ENCODE measurements at places on chromosomes 3 and 15.

GRCh38 chr15:74124196-74124595 lies 6.2 kb upstream of the ISLR2 start:
- no peak for DNase-seq

GRCh38 chr15:54839379-54839778 lies 357.4 kb downstream of the RSL24D1 start:
- no peak for DNase-seq

GRCh38 chr15:84649706-84650105 lies 4.4 kb downstream of the WDR73 start:
- DNase-seq, result no peak

DNA sequence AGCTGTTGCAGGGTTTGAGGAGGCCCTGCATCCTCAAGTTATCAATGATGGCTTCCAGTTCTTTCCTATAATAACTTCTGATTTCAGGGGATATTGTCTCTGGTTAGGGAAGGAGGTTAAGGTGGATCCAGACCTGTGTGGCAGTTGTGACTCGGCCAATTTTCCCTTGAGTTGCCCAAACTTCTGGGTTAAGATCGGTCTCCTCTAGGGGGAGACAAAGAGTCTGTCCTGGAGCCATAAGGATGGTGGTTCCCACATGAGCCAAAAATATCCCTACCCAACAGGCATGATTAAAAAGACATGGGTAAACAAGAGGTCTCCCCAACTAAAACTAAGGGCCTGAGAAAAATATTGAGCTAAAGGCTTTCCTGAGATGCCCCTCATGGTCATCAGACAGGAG lies 227.5 kb upstream of the MDFIC2 start:
- DNase-seq, result no peak

DNA sequence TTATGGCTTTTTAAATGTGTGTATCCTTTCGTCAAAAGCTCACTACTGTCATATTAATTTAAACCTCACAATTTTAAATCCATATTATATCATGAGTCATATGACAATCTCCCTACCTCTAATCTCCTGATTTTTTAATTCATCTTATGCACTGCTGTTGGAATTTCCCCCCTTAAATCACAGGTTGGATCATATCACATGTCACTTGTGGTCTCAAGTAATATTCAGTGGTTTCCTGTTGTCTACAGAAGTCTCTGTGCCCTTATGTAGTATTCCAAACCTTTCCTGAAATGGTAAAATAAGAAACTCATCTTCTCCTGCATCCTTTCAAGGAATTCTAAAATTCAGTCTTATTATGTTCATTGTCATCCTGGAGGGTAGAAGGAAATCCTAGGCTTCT lies 116.0 kb upstream of the CBLB start:
- no peak for DNase-seq

GRCh38 chr3:16468002-16468335 lies 45.5 kb downstream of the RFTN1 start:
- no peak for DNase-seq

- DNase-seq, result no peak
Observed at GRCh38 chr3:8424281-8424680, 77.3 kb upstream of the LMCD1 start.

DNA sequence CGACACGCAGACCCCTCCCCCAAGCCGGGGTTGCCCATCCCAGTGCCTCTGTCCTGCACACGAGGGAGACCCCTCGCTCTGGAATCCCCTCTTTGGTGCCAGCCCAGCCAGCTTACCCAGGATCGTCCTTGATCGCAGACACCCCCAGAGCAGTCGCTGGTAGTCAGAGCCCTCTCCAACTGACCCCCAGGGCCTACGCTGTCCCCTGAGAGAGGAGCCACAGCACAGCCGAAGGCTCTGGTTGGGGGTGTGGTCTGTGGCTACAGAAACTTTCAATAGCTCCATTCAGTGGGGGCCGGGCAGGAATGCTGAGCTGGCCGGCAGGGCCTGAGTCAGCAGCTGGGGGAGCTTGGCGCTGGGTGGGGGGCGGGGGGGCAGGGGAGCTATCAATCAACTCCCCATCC lies at the start of gene LCTL:
LCTL (minus strand) TSS at position 258 of the 404 bp plus-strand sequence. CDS start 633 bp downstream, outside the sequence.
- DNase-seq, result no peak

- no peak for DNase-seq
Observed at GRCh38 chr3:156323466-156323865, 203.1 kb downstream of the KCNAB1 start.

DNA sequence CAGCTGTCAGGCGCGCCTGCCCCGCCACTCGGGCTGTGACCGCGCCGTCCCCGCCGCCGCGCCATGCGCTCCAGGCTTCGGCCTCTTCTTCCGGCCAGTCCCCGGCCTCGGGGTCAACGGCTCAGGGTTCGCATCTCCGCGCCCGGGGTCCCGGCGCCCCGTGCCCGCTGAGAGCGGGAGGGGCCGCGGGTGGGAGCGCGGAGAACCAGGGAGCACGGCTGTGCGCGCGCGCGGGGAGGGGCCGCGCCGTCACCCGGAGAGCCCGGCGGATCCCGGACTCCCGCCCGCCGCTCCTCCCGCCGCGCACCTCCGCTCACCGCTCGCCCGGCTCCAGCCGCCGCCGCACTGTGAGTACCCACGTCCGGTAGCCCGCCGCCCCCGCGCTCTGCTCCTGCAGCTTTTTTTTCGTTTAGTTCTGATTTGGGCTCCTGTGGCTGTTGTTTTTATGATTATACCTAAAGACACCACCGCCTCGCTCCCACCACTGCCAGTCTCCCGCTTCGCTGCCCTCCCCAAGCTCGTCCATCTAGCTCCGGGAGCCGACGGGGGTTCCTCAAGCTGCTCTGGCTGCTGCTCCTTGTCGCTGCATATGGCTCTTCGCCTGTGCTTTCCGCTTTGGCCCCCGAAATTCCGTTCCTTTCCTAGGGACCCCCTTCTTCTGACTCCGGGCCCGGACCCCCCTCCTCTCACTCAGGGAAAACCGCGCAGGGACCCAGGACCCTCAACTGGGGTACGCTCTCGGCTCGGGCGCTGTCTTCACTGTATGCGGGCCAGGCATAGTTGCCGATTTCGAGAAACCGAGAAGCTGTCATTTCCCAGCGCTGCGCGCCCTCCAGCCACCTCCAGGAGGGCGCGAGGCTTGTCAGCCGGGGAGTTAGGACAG lies 1.8 kb upstream of the SKOR1 start:
- DNase-seq, result no peak

DNA sequence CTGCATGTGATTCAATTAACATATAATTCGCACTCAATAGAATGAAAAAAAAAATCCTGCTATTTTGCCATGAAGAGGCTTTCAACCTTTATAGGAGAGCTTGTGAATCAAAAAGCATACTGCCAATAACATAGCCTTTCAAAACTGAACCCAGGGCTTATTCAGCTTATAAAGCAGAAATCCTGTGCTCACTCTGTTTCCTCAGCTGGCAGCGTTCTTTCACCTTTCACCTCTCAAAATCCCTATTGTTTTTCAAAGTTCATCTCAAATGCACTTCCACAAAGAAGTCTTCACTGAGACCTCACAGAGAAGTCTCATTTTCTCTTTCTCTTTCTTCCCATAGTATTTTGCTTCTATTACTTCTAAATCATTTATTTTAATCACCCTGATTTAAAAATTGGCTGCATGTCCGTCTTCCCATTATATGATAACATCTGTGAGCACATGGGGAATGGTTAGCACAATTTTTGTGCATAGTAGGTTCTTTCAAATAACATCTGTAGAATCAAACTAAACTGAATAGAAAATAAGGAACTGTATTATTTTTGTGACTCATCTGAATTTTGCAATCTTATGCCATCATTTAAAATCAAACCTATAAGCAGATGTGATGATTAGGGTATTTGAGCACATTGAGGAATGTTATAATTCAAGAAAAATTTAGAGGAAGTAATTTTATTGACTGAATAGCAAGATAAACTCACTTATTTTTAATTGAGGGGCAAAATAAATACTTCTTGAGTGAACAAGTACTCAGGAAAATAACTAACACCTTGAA lies 373.4 kb downstream of the NLGN1 start:
- no peak for DNase-seq

DNA sequence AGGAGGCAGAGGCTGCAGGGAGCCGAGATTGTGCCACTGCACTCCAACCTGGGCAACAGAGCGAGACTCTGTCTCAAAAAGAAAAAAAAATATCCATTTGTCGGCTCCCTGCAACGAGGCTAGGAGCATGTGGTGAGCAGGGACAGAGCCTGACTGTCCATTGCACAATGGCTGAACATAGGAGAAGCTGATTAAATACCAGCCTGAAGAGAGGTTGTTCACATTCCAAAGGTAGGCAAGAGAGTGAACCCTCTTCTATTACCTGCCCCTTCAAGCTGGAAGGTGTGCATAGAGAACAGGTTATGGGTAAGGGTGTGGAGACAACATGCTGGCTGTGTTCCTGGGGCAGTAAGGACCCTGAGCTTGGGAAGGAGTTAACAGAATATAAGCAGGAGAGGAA lies 78.7 kb downstream of the DAPK2 start:
- no peak for DNase-seq

GRCh38 chr15:73983773-73984172 lies 8.3 kb downstream of the STOML1 start:
- no peak for DNase-seq

- DNase-seq, result no peak
Observed at GRCh38 chr3:96677156-96677555, 137.2 kb upstream of the EPHA6 start.

DNA sequence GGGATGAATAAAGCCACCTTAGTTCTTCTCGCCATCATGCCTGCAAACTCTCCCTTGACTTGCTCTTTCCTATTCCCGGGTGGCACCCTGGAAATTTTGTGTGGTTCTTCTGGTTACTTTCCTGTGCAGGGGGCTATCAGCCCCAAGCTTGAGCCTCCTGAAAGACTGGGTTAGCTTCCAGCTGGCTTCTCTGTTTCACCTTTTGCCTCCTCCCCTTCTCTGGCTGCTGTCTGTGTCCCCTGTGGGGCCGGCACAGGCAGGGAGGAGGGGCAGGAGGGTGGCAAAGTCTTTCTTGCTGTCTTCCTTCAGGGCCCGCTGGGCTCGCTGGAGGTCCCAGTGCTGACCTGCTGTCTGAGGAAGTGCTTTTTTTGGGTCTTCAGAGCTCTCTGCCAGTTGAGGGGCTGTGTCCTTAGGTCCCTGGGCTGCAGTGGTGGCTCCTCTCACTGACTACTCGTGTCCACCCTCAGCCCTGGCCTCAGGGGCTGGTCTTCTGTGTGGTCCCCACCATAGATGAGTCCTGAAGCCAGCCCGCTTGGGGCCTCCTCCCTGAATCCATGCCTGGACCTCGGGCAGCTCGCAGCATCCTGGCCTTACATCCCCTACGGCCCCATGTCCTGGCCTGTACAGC lies 196.5 kb downstream of the KLF13 start:
- DNase-seq, result no peak

GRCh38 chr3:181488536-181488935 lies 223.2 kb upstream of the SOX2 start:
- DNase-seq, result no peak

DNA sequence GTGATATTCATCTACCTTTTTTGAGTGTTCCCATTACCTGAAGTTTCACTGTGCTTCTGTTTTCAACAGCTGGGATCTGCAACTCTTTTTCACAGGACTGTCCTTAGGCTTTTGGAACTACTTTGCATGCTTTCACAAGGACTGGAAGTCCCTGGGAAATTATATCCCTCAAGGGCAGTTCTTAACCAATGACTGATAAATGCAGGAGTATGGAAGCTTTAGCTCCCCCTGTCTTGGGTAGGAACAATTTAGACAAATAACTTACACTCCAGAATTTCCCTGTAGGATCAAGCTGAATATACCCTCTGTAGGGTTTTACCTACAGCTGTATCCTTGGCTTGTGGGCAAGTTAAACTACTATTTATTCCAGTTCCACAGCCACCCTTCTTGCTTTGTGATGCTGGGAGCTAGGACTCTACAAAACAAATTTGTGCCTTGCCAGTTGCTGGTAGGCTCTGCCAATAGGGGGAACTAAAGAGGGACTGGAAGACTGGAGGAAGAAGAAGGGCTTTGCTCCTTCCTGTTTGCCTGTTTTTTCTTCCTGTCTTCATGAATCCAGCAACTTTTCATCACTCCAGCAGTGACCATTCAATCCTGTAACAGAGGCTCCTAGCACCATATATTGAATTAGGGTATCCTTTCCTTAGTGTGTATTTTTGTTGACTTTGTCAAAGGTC lies 6.8 kb upstream of the ZNF280D start:
- DNase-seq, result no peak

DNA sequence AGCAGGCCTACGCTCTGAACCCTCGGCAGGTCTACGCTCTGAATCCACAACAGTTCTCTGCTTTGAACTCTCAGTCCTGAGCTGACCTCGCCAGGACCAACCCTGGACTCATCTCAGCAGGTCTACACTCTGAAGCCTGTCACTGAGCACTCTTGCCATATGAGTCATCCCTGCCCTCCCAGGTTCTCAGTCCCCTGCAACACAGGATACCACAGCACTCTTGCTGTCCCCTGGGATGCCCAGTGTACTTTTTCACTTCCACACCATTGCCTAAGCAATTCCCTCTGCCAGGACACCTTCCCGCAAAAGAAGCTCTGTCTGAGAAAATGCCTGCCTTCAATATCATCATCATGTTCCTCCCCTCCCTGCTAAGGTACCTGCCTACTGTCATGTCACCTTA lies 42.0 kb downstream of the NUP210 start:
- DNase-seq, result no peak

- no peak for DNase-seq
Observed at GRCh38 chr3:196406811-196407470, 25.3 kb downstream of the UBXN7 start.

- DNase-seq, result no peak
Observed at GRCh38 chr15:98523912-98524662, 124.3 kb upstream of the IGF1R start.

DNA sequence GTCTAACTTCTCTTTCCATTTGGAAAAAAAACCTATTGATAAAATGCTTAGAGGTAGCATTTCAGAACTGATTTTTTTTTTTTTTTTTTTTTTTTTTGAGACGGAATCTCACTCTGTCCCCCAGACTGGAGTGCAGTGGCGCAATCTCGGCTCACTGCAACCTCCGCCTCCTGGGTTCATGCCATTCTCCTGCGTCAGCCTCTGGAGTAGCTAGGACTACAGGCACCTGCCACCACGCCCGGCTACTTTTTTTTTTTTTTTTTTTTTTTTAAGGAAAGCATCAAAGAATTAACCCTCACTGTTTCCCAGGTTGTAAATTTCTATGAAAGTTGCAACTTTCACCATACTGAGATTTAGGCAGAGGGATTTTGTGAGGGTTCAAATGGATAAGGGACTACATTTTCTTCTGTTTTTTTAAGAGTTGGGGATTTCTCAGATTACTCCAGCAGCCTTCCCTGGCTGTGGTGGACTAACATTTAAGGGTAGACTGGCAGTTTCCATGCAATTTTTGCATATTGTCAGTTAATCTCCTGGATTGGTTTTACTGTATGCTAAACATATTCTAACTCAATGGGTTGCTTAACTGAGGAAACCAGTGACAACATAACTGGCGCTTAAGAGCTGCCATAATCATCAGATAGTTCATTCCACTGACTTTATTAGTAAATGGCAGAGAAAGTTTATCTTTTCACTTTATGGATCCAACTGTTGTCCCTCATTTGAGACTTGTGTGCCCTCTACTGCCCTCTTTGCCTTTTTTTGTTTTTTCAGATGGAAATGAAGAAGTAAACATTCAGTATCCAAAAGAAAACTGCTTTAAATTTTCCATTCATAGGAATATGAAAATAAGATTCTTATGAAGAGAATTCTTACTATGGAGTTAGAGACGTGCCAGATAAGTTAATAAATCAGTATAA lies 93.7 kb downstream of the NPTN start:
- no peak for DNase-seq

- no peak for DNase-seq
Observed at GRCh38 chr3:31924610-31925270, 56.3 kb downstream of the OSBPL10 start.

- no peak for DNase-seq
Observed at GRCh38 chr3:4406746-4407568, 60.1 kb downstream of the SUMF1 start.

- no peak for DNase-seq
Observed at GRCh38 chr3:69379661-69380060, 6.2 kb downstream of the FRMD4B start.

GRCh38 chr3:54713031-54713430 lies 214.8 kb downstream of the LRTM1 start:
- no peak for DNase-seq

Data from effector CD4-positive, alpha-beta T cell (primary cell).